Breast epithelium (tissue), 4 donors: ENCODE measurements at places on chromosomes 3 and 15.

DNA sequence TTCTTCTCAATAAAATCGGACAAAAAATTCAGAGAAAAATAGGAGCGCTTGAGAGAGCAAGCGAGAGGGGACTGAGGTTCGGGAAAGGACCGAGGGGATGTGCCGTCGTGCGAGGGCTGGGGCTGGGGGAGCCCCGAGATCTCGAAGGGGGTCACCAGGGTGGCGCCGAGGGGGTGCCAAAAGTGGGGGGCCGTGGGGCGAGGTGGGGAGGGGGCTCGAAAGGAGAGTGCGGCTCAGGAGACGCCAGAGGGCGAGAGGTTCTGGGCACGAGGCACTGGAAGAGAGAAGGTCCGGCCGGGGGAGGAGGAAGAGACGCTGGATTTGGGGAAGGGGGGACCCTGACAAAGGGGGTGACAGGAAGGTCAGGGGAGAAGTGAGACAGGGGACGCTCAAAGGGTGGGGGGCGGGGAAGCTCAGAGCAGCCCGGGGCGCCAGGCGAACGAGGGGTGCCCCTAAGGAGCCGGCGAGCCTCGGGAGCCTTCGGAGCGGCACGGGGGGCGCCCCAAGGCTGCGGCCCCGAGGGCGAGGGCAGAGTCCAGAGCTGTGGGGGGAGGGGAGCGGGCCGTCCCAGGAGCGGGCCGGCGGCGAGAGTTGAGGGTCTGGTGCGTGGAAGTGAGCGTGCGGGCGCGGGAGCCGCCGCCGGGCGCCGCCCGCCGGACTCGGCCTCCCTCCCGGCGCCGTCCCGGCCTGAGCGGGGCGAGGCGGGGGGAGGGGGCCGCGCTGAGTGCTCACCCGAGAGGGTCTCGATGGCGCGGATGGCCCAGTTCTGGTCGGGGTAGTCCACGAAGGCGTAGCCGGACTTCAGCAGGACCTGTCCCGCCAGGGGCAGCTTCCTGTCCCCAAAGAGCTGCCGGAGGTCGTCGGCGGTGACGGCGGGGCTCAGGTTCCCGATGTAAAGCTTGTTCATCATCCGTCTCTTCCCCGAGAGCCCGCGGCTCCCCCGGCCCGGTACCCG lies 514 bp downstream of the IGF2BP2 start:
- no peak for DNase-seq

- no peak for DNase-seq
Observed at GRCh38 chr15:77854980-77855379, 222.3 kb upstream of the LINGO1 start.

- no peak for DNase-seq
Observed at GRCh38 chr15:40960925-40961324, 7.7 kb downstream of the CHAC1 start.

- no peak for DNase-seq
Observed at GRCh38 chr3:102885289-102885688, 450.5 kb downstream of the ZPLD1 start.

- no peak for DNase-seq
Observed at GRCh38 chr15:78638658-78639314, 2.2 kb downstream of the CHRNB4 start.

- DNase-seq: no peak
Observed at GRCh38 chr3:151062611-151063010, 22.9 kb upstream of the MED12L start.

DNA sequence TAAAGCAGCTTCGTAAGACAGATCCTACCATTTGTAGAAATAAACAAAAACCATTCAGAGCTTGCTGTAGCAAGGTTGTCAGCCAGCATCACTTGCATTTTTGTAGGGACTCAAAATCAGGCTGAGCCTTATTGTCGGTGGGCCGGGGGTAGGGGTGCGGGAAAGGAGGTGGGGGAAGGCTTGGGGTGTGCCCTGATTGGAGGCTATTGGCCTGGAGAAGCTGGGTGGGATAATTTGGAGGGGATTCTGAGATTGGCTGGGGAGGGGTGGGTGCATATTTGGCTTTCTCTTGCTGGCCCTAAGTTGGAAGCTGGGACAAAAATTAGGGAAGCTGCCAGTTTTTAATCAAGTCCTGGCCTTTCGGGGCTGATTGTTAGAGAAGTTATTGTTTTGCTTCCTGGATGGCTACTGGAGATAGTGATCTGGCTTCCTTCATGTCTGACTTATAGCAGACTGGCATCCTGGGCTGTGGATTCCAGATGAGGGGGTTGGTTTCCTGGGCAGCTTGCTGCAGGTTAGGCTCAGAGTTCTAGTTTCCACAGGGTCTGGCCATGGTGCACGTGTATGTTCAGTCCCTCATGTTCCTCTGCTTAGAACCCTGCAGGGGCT lies 22.8 kb downstream of the STOML1 start:
- peak; percentile 34 for DNase-seq

DNA sequence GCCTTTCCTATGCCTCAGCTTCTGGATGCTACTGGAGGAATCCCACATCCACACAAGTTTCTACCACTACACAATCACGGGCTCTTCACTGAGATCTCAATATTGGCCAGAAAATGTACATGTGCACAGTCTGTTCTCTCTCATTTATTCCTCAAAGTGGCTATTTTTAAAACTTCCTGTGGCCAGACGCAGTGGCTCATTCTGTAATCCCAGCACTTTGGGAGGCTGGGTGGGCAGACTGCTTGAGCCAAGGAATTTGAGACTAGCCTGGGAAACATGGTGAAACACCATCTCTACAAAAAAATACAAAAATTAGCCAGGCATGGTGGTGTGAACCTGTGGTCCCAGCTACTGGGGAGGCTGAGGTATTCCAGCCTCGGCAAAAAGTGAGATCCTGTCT lies 91.4 kb upstream of the PRTG start:
- no peak for DNase-seq

GRCh38 chr3:59043391-59043790 lies 6.4 kb downstream of the CFAP20DC start:
- DNase-seq: no peak

DNA sequence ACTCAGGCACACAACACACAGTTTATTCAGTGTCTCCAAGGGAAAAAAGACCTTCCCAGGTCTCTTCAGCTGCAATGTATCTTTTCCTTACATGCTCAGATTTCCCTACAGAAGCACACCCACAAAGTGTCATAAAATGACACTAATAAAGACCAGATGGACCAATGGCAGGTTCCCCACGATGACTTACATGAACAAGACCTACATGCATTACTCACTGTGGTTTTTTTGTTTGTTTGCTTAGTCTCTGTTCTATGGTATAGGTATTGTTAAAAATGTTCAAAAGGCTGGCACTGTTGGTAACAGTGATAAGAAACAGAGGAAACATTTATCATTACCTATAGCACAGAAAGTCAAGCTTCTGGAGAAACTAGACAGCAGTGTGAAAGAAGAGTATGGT lies 318.2 kb upstream of the TMCO5A start:
- DNase-seq: no peak

DNA sequence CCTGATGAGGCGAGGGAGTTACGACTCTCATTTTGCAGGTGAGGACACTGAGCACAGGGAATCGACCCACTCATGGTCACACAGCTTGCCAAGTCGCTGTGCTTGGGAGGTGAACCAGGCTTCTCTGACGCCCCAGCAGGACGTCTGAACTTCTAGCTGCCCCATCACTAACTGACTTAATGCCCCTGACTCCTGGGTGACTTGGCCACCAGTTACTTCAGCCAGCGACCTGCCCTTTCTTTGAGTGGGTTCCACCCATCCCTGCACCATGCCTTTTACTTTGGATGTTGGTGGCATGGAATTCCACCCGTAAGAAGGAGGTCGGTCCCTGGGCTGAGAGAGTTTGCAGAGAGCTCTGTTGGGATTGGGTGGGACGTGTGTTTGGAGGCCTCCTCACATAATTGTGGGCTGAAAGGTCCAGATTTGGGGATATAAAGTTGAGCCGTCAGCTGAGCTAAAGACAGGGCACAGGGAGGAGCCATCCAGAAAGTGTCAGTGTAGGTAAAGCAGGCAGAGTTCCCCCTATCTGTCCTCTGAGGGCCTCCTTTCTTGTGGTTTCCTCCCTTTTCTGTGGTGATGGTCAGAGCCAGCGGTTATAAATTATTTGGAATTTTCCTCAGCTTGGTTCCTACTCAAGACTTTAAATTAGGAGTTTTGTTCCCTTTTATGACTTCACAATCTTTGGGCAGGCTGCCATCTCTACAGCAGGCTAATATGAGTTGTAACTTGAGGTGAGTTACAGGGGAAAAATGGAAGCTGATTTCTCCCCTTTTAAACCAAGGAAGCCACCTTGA lies 55.0 kb downstream of the FLNB start:
- DNase-seq: peak; percentile 63

- peak; percentile 28 for DNase-seq
Observed at GRCh38 chr15:73838831-73839426, 34.4 kb upstream of the TBC1D21 start.

GRCh38 chr3:38164643-38164951 lies 740 bp upstream of the OXSR1 start:
- DNase-seq: no peak

- DNase-seq: no peak
Observed at GRCh38 chr3:183553334-183554026, 2.0 kb downstream of the KLHL6 start.

DNA sequence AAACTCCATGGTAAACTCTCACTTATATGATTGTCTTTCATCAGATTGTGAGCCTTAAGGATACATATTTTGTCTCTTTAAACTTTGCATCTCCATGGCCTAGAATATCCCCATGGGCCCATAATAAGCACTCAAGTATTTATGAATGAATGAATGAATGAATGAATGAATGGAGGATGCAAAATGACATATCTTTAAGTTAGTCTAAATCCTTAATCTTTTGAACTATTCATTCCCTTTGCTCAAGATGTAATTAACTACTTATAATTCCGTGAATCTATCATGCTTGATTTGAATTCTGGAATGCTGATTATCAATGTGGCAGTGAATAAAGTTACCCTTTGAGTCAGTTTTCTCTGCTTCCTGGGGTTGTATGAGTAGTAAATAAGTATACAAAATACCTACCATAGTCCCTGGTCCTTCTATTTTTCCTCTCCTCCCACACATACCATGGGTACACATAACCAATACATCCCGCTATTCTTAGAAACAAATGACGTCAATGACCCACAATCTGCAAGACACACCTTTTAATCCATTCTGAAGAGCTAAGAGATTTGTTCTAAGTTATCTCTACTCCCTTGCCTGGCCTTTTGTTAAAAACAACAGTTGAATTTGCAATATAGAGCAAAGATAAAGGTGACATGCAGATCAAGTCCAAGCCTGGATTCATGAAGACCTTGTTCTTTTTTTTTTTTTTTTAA lies 94.5 kb downstream of the FBN1 start:
- DNase-seq: no peak
